ENCODE measurements at places on chromosomes 4 and X.

GRCh38 chr4:56055027-56055977 is 106.6 kb downstream of the CEP135 start:
- DNase-seq = no peak

DNA sequence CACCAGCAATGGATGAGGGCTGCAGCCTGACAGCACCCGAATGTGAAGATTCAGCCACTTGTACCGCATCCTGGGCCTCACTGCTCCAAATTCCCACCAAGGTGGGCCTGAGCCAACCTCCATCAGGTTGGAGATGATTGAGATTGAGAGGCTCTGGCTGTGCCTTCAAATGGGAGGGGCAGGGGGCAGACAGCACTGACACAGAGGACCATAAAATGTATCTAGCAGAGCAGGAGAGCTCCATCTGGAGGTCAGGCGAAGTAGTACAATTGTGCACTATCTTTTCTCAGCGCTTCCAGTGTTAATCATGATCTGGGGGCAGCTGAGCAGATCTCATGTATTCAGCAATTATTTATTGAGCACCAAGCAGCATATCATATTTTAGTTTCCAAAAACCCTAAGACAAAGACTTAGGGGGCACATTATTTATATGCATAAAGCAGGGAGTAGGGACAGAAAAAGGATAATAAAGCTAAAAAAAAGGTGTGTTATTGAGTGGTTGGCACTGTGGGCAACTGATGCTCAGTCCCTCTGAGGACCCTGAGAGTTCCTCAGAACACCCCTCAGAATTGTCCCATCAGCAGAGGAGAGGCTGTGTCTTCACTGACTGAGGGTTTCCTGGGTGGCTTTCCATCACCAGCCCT is 31.6 kb upstream of the C1QTNF7 start:
- DNase-seq = peak; percentile 62

GRCh38 chr4:87677731-87678130 is 27.7 kb downstream of the DMP1 start:
- no peak for DNase-seq

DNA sequence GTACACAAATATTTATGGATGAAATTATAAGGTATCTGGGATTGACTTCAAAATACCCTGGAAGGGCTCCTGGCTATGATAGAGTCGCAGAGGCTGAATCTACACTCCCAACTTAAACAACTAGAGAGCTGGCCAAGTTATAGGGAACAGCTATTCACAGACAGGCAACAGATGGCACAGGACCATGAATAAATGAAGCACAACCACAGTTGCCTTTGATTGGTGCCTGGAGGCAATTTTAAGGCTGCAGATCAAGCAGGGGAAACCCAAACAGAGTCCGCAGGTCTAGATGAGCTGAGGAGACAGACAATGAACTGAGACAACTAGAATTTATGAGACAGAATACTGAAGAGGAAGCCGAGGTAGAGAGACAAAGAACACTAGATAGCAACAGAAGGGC is 155.9 kb downstream of the EVC2 start:
- no peak for DNase-seq

DNA sequence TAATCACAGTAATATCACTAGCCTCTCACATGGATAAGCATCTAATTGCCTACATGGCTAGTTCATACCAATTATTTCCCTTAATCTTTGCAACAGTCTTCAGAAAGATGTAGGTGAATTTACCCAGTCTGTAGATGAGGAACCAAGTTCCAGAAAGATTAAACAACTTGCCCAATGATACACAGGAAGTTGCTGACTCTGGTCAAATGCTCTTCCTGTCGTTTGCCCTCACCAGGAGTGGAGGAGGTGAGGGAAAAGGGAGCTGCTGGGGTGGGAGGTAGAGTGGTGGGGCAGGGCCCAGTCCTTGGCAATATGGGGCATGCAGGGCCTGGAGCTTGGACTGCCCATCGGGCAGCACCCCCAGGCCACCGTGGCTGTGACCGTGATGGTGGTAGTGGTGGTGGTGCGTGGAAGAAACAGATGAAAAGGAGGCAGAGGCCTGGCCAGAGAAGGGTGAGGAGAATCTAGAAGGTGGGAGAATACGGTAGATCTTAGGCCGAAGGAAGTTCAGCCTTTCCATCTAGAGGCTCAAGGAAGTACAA is 2.3 kb upstream of the KDM5C start:
- DNase-seq = no peak

DNA sequence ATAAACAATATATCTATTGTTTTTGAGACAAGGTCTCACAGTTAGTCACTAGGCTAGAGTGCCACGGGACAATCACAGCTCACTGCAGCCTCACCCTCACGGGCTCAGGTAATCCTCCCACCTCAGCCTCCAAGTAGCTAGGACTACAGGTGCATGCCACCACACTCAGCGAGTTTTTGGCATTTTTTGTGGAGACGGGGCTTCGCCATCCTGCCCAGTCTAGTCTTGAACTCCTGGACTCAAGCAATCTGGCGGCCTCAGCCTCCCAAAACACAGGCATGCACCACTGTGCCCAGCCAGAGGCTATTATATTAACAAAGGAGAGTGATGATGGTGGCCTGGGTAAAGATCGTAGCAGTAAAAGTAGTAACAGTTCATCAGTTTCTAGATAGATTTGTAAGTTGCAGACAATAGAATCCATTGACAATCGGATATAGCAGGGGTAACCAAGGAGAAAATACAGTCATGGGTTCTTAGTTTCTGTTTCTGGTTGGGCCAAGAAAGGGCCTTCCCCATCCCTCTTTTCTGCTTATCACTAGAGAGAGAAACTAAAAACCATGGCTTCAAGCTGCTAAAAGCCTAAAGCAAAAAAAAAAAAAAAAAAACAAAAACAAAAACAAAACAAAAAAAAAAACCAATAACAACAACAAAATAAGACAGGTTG is 60.6 kb downstream of the ANXA10 start:
- no peak for DNase-seq

DNA sequence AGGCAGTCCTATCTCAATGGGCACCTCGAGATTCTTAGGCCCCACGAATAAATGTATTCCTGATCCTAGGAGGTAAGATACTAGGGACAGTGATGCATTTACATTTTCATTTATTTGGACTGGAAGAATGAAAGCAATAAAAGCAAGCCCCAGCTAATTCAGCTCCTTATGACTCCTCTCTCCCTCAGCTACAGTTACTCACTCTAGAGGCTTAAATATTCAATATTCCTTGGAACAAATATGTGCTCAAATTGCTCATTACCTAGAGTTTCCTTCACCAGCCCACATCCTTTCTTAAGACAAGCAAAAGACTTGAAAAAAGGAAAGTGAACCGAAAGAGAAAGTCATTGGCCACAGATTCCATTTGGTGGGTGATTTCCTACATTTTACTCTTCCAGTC is 13.9 kb downstream of the PAGE2 start:
- DNase-seq = no peak

GRCh38 chr4:76194325-76194724 is 19.3 kb downstream of the SCARB2 start:
- DNase-seq = no peak

DNA sequence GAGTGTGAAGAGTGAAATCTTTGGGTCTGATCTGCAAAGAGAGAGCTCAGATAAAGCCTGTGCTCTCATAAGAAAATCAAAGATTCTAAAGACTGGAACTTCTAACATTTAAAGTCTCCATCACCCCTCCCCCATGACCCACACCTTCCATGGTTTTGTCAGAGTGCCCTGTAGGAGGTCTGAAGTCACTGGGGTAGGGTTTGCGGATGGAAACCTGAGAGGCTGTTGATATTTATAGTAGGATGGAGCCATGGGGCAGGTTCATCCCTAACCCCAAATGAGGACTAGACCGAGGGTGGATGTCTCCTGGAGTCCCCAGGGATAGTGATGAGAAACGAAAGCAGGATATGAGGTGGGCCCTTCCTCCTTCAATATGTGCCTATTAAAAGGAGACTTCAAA is 28.4 kb upstream of the NLGN4X start:
- DNase-seq = no peak

DNA sequence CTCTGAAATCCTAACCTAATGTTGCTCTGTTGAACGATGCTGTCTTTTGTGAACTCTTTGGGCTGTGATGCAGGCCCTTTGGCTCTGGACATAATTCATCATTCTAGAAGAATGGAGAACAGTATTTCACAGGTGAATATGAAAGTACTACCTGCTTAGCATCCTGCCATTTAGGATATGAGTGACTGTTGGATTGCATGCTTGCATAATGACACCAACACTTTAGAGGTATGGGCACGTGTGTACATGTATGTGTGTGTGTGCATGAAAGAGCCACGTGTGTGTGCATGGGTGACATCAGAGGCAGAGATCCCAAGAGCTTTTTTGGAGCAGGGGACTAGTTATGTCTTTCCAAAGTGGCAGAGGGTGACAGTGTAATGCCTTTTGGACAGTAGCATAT is 70.2 kb upstream of the ZNF518B start:
- DNase-seq = no peak

GRCh38 chr4:88200186-88200585 is 41.7 kb upstream of the ABCG2 start:
- no peak for DNase-seq

DNA sequence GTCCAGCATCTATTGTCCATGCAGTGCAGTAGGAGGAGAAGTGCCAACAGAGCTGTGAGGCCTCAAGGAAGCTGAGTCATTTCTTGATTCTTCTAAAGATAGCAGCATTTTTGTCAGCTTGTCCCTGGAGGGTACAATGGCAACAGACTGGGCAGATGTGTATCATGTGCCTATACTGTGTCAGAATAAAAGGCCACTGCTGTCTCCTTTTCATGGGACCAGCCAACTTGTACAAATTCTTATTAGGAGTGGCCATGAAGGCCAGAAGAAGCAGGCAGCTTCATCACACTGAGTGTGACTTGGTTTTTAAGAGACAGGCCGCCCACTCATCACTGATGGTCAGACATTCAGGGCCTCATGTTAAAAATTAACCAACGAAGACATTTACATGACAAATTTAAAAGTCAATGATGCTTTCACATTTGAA is 185.0 kb upstream of the FAM241A start:
- no peak for DNase-seq

- no peak for DNase-seq
Measured at GRCh38 chrX:116198810-116199209, 28.3 kb downstream of the AGTR2 start.

DNA sequence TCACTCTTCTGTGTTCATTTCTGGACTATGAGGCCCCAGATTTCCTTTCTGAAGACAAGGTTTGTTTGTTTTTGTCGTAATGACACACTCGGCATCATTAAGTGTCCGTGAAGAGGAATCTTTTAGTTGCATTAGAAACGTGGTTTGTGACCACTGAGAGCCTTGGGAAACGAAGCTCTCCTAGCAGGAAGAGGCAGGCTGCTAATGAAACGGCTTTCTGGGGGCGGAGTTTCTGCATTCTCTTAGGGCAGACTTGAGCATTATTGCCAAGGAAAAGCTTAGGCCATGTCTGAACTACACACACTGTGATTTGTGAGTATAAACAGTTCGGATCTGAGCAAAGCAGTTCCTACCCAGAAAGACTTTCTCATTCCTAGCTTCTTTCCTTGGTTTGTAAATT is 64.0 kb downstream of the SOX3 start:
- no peak for DNase-seq
